ENCODE measurements at places on chromosomes 4 and X.
A peak's percentile ranks its signal among the peaks of the same experiment; 100 is the strongest.

DNA sequence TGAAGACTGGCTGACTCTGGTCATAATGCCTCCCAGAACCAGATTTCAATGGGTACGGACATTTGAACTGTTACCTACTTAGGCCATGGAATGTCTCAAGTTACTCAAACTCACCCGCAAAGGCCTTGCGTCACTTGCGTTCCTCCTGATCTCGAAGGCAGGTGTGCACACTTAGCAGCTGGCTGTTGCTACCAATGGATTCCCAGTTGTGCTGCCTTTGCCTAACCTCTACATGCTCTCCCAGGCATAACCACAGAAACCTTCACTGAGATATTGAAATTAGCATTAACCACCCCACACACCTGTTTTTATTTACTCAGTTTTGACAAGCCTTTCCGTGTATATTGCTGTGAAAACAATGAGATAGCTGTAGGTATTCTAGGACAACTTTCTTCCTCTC lies 2.8 kb downstream of the ERVMER34-1 start:
- DNase-seq = no peak

DNA sequence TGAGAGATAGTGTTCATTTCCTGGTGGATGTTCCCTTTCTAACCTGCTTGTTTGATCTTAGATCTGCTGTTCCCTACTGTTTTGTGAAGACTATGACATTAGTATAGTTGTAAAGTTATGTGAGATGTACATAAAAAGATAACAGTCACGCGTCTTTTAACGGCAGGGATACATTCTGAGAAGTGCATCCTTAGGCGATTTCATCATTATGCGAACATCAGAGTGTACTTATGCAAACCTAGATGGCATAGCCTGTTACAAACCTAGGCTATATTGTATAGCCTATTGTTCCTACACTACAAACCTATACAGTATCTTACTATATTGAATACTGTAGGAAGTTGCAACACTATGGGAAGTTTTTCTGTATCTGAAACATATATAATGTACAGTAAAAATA lies 50.4 kb downstream of the MCUB start:
- no peak for DNase-seq

DNA sequence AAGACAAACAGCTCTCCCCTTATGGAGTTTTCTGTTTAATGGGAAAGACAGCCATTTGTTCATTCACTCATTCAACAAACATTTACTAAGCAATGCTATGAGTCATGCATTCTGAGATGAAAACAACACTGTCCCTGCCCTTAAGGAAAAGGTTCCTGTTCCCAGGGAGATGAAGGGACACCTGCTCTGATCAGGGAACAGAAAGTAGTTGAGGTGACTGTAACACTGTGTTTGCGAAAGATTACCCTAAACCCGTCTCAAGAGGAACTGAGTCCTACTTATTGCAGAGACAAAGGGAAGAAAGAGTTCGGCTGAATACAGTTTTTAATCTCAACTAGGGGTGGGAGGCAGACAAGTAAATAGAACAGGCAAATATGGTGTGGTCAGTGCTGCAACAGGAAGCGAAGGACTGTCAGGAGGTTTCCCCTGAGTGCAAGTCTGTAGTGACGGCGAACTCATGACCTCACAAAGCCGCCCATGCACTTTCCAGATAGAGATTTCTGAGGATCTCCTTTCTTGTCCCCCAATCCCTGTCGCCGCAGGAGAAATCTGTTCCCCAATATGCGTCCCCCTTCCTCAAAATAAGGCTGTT lies 712 bp downstream of the STX18 start:
- peak; percentile 47 for DNase-seq

GRCh38 chrX:76850851-76851250 lies 423.3 kb downstream of the MAGEE1 start:
- DNase-seq = no peak

DNA sequence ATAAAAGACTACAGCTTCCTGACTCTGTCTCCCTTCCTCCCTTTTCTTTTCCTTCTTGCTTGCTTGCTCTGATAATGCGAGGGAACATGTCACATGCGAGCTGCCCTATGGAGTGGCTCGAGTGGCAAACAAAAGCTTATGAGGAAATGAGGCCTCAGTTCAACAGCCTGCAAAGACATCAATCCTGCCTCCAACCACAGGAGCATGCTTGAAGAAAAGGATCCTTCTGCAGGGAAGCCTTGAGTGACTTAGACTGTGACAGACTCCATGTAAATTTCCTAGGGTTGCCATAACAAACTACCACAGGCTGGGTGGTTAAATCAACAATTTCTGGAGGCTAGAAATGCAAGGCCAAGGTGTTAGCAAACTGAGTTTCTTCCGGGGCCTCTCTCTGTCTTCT lies 152.5 kb downstream of the NR3C2 start:
- peak; percentile 41 for DNase-seq

GRCh38 chrX:18961686-18962085 lies 22.2 kb downstream of the PHKA2 start:
- no peak for DNase-seq

- DNase-seq = no peak
Measured at GRCh38 chrX:49072712-49073095, 1.1 kb downstream of the PRAF2 start.

- peak; percentile 86 for DNase-seq
Measured at GRCh38 chrX:13101441-13102139, 57.2 kb upstream of the FAM9C start.

DNA sequence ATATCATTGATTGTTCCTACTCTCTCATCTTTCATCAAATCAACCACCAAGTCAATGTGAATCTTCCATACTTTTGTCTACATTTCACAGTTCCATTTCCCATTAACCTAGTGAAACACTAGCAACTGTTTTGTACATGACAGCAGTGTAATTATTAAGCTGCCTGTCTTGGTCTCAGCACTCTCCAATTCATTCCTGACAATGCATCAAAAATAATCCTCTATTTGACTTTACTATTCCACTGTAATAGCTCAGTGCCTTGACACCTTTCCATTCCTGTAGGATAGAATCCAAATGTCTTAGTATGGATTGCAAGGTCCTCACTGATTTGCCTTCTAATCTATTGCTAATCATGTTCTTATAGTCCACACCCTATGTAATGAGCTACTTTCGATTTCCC lies 2405.8 kb downstream of the PCDH7 start:
- DNase-seq = no peak

DNA sequence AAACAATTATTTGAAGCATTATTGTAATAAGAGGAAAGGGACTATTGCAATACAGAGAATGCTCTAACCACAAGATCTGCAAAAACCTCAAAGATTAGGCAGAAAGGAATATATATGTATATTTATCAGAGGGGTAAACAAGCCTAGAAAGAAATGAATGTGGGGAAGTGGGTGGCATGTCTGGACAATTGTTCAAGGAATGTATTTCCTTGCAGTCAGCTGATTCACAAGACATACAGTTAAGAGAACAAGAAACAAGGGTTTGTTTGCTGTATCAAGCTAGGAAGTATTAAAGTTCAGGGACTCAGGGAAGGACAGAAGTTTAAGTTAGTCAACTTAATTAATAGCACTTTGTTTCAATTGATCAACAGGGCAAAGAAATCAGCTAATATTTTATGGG lies 514.7 kb downstream of the CENPC start:
- DNase-seq = no peak

GRCh38 chr4:113593400-113594230 lies 167.9 kb downstream of the CAMK2D start:
- no peak for DNase-seq

GRCh38 chr4:81757691-81758090 lies 286.0 kb upstream of the RASGEF1B start:
- peak; percentile 90 for DNase-seq

GRCh38 chr4:94455081-94455480 lies 3.3 kb downstream of the PDLIM5 start:
- peak; percentile 7 for DNase-seq

GRCh38 chrX:52819788-52820187 lies 8.7 kb downstream of the XAGE5 start:
- DNase-seq = no peak

GRCh38 chr4:185017964-185018772 lies at the start of gene HELT:
Gene HELT (plus strand): TSS chr4:185018490. CDS start chr4:185018929, 439 bp downstream.
- no peak for DNase-seq

DNA sequence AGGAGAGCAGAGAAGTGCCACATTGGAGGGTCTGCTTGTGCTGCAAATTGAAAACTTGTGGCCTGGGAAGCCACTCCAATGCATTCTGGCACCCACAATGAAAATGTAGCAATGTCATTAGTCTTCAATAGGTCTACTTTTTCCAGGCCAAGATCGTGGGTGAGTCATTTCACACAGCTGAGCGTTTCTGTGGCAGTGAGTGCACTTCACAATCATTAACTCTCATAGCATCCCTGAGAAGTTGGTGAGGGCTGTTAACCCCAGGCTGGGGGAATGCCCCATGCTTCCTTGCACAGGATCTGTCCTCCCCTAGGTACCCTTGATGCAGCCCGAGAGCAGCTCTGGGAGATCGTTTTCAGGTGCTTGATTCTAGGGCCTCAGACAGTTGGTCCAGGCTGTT lies 196.8 kb upstream of the ATP6AP2 start:
- no peak for DNase-seq

GRCh38 chr4:82930848-82931755 lies 30.6 kb downstream of the THAP9 start:
- DNase-seq = no peak

DNA sequence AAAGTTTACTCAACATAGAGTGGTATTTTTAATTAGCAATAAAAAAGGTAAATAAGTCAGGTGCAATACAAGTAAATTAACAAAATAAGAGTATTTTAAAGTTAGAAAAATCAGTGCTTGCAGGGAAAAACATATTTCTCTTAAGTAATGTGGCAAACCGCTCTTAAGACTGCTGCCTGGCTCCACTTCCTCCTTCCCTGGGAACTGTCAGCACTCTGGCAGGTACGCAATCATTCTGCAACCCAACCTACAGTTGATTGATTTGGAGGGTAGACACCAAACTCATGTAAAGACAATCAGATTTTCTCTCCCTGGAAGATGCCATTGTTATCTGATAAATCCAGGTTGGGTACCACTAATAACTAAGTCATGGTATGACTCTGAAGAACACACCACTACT lies 63.9 kb downstream of the PPP3CA start:
- DNase-seq = no peak

GRCh38 chrX:127568691-127569090 lies 483.5 kb downstream of the ACTRT1 start:
- no peak for DNase-seq

DNA sequence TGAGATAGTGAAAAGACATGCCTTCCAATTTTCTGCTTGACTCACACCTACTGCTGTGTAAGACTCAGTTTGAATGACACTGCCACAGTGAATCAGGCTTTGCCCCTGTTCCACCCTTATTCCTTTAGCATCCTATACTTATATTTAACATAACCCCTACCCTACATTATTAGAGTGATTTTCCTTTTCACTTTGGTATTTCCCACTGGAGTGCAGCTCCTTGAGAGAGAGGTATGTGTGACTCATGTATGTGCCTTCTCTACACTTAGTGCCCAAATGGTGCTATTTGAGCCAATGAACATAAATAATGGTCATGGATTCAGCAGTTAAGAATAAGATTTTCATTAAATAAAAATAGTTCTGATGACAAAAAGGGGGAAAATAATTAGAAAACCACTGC lies 69.5 kb downstream of the RRAGB start:
- DNase-seq = no peak

- DNase-seq = peak; percentile 0
Measured at GRCh38 chrX:108875548-108875947, 139.2 kb upstream of the IRS4 start.

GRCh38 chr4:56611501-56611900 lies 69.6 kb downstream of the HOPX start:
- DNase-seq = no peak

DNA sequence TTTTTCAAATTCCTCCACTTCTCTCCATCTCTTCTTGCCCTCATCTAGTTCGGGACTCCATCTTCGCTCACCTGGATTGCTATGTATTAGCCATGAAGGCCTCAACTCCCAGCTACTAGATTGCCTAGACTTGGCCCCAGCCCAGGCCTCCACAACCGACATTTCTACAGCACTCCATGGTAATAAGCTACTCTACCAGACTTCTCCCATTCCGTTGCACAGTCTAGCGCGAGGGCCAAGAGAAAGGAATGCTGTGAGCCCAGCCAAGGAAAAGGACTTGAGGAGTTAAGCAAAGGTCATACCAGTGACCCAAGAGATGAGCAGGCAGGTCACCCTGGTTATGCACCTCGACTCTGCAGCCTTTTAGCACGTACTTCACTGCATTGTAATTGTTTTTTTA lies 75.6 kb downstream of the SOWAHB start:
- DNase-seq = no peak

DNA sequence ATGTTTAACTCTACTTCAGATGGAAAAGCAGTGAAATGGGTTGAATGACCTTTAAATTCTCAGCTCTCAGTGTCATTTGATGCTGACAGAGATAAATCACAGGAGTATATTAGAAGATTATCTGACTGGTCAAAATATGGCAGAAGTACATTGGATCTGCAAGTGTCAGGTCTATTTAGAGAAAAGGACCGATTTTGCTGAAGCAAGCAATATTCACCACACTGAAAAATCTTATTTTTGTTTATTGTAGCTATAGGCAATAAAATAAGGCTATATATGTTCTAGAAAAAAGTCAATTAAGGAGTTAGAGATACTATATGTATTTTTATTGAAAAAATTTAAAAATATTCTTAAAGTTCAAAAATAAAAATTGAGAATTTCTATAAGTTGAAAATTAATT lies 325.3 kb downstream of the CXXC4 start:
- DNase-seq = no peak

- DNase-seq = no peak
Measured at GRCh38 chr4:24160358-24160757, 270.5 kb upstream of the PPARGC1A start.

Measured in NCI-H69 (cell line).